ENCODE measurements at places on chromosomes 5 and 9.

DNA sequence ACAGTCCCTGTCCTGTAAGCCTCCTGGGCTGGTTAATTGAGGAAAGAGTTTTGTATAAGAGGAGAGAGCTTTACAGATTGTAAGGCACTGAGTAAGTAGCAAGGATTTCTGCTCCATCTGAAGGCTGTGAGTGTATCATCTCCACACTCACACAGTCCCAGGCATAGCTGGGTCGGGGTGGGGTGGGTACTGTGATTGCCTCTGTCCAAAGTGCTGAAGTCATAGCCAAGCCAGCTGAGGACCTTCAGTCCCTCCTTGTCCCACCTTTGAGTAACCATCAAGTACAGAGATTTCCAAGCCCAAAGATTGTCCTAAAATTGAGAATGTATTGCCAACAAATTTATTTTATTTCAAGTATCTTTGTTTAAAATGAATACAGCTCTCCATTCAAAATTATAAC, 5.5 kb upstream of the DNAJB5 start:
- DNase-seq: no peak

DNA sequence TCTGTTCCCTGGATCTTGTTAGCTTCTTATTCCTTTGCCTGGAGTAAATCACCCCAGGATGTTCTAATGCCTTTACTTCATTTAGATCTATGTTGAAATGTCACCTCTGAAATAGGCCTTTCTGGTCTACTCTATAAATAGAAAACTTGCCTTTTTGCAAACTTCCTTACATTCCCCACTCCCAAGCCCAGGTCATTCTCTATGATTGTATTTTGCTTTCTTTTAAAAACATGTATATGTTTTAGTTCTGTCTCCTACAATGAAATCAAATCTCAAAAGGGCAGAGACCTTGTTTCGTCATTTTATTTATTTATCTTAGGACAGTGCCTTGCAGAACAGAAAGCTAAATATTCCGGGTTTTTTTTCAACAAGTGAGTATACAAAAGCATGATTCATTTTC, 1657.7 kb upstream of the C9orf72 start:
- no peak for DNase-seq

DNA sequence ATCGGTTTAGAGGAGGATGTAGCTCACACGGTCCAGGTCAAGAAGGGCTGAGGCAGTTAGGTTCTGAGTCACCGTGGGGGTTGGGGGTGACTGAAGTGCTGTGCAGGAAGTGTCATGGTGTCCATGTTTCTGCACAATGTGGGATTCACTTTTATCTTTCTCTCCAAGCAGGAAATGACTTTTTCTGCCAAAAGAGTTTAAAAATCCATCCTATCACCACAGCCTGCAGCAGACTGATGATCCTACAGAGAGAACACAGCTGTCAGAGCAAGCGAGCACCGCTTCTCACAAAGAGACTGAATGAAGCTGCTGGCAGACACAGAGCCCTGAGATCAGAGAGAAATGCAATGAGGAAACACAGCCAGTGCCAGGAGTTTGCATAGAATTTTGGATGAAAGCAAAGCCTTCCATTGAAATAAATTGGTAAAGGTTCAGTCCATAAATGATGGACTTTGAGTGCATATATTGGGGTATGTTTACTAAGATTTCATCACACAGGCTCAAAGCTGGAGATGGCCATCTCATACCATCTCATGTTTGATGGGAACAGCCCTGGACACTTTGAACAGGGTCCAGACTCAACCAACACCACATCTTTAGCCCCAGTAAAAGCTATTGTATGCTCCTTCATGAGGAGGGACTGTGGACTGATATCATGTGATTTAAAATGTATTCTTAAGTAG, 213.9 kb upstream of the FBXL7 start:
- no peak for DNase-seq

DNA sequence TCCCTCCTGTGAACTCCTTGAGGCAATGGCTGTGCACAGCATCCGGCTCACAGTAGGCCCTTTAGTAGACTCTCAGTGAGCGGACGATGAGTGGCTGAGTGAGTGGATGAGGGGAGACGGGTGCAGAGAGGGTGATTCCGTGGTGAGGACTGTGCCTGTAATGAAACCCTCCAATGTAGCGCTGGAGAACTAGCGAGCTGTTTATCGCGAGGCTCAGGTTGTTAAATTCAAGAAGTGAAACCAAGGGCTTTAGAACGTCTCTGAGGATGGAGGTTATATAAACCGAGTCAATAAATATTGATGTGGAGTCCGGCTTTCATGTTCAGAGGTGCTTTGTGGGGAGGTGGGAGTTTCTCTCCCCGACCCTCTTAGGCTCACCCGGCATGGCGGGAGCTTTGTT, 53.2 kb downstream of the NSG2 start:
- DNase-seq: no peak

- no peak for DNase-seq
These were observed 123.8 kb upstream of the PTGER4 start for GRCh38 chr5:40555886-40556285.

GRCh38 chr5:176675676-176676360, 28.5 kb downstream of the TSPAN17 start:
- DNase-seq: no peak

DNA sequence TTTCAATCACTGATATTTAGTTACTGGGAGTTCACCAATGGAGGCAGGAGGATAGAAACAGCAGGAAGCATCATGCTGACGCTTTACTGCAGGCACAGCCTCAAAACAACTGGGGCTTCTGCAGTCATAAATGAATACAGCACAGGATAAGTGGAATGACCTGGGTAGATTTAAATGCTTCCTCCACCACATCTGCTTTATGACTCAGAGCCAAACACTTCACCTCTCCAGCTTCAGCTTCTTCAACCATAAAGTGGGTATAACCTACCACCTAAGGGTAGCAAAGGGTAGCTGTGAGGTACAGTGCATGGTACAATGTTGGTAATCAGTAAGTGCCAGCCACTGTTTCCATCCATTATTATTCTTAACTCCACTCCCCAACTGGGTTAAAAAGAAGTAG, 28.4 kb downstream of the RASEF start:
- DNase-seq: no peak

DNA sequence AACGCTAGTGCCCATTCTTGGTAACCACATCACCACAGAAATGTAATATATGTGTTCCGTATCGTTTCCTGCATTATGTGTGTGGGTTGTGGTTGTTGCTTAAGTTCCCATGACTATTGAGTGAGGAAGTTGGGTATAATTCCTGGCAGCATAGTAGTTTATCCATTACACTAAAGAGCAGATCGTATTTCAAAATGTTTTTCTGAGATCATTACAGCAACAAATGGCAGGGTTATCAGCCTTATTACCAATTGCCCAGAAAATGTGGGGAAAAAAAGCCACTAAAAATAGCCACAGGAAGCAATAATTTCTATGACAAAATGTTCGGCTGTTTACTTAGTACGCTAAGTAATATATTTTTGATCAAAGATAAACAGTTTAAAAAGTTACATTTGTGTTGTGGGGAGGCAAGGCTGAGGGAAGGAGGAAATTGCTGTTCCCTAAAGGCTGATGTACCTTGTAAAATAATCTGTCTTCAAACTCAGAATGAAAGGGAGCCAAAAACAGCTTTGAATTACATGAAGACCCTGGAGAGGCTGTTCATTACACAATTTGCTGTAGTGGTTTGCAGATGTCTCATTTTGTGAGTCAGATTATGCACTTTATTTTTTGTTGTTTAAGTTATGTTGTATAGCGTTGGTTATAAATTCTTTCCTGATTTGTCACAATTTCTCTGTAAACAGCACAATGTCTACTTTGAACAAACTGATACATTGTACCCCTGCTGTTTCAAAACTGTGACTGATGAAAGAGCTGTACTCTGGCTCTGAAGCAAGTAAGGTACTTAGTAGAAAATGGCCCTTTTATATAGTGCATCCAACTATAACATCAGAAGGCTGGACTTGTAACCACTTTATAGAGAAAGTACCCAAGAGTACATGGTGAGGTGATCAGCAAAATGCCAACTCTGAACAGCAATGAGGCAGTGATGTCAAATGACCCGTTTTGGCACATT, 1028.5 kb downstream of the NR2F1-AS1 start:
- DNase-seq: no peak

GRCh38 chr9:5230554-5230953, 665 bp upstream of the INSL4 start:
- no peak for DNase-seq

GRCh38 chr9:134565316-134565915, 76.2 kb upstream of the COL5A1 start:
- DNase-seq: no peak

GRCh38 chr5:130729541-130729940, 435.5 kb downstream of the HINT1 start:
- DNase-seq: no peak

DNA sequence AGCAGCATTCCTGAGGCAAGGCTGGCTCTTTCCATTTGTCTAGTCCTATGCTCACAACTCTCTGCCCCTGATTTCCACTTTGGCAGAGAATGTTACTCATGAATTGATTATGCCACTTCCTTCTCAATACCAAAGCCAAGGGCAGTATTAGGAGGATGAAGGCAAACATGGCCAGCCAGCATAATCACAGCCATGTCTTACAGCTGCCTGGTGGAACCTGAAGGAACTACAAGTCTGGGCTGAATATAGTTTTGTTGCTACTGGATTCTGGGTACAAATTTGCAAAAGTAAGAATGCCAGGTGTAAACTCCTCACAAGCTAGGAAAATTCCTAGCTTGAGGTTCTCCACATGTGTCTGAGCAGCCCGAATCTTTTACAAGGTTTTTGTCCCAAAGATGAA, 4.2 kb downstream of the SIL1 start:
- no peak for DNase-seq

DNA sequence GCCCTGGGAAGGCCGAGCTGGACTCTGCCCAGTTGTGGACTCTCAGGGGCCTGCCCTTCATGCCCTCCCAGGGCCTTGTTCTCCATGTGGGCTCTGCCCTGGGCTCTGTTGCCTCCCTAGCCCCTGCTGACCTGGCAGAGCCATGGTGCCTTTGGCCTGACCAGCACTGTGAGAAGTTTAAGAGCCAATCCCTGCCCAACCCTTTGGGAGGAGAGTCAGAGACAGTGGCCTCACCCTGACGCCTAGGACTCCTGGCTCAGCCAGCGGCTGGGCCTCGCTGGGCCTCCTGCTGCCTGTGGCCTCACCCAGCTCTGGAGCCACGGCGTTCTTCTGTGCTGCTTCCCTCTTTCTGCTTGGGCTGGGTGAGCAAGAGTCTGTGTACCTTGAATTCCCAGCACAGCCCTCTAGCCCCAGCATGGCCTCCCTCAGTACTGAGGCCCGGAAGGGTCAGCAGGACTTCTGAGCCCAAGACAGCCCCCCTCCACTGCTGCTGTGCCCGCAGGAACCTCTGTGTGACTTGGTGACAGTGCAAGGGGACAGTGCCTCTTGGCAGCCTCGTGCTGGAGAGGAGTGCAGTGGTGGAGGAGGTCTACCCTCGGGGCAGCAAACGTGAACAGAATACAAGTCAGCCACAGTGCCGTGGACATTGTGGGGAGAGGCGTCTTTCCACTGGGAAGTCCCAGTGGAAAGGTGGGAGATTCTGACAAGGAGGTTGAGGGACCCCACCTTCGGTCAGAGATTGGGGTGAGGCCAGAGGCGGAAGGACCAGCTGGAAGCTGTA, 97.4 kb downstream of the CACNA1B start:
- DNase-seq: no peak

DNA sequence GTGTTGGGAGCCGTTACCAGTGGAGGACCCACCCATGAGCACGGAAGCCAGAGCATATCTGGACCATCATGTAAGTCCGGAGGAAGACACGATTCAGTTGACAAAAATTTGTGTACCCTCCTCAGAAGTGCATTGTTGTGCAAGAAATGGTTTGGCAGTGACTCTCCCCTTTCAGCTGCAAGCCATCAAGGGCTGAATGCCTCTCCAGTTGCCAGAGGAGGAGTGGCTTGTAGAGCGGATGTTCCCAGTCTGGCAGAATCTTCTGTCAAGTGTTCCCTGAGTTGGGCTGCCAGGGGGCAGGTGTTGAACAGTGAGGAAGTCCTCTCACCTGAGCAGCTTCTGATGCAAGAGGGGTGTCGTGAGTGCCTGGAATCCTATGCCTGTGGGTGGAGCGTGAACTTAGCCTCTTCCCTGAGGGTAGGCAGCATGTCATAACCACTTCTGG, 27.6 kb upstream of the CDKN2AIPNL start:
- no peak for DNase-seq

DNA sequence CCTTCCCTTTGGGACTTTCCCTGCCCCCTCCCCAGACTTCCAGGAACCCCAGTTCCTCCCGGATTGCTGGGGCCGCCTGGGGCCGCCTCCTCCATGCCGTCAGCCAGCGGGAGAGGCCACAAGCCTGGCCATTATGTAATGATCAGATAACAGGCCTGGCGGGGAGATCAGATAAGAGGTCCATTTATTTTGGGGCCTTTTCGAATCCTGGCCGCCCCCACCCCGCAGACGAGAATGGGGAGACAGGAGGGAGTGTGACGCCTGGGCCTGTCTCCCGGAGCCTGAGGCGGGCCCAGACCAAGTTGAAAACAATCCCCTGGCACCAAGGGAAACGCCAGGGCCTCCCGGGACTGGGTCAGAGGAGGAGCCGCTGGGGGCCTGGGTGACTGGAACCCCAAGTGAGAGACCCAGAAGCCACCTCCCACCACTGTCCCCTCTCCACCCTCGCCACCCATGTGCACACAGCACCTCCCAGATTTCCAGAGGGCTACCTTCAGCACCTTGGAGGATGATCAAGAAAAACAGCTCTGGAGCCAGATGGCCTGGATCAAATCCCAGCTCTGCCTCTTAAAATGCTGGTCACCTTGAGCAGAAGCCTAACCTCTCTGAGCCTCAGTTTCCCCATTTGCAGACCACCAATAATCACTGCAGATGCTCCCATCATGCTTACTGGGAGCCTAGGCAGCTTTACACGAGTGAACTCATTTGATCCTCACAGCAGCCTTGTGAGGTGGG, 7.8 kb downstream of the ENG start:
- DNase-seq: no peak

DNA sequence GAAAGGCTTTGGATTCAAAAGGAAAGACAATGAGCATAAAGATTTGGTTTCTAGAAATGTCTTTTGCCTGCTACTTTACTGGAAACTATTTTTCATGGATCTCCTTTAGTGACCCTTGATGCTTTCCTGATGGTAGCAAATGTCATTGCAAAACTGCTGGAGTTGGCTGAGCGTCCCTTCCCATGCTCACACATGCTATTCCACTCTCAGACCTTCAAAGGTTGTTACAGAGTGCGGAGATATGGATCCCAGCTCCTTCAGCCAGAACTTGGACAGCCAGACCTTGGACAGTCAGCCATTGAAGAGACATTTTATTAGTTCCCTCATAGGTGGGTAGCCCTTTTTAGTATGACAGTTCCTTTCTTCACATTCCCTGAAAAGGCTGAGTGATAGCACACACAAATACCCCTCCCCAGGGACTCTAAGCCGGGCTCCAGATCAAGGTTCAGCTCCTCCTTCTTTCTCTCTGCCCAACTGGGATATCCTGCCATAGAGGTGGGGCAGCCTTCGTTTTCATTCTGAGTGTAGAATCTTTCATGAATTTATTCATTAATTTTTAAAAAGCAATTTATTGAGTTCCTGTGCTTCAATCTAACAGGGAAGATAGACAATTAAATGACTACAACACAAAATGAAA, 153.3 kb upstream of the SLC44A1 start:
- no peak for DNase-seq

GRCh38 chr9:97527626-97528528, 26.4 kb downstream of the TMOD1 start:
- DNase-seq: no peak

- DNase-seq: no peak
These were observed 31.2 kb downstream of the LARP1 start for GRCh38 chr5:154786414-154786813.

- no peak for DNase-seq
These were observed 3.8 kb upstream of the TOR4A start for GRCh38 chr9:137273611-137274320.

GRCh38 chr9:117952581-117952980, 248.4 kb downstream of the TLR4 start:
- DNase-seq: no peak
